Activated naive CD4-positive, alpha-beta T cell treated with anti-CD3 and anti-CD28 coated beads, Interleukin-2, amount 50 U/mL, for 16 hours (primary cell): ENCODE measurements at places on chromosomes 13 and 19.

DNA sequence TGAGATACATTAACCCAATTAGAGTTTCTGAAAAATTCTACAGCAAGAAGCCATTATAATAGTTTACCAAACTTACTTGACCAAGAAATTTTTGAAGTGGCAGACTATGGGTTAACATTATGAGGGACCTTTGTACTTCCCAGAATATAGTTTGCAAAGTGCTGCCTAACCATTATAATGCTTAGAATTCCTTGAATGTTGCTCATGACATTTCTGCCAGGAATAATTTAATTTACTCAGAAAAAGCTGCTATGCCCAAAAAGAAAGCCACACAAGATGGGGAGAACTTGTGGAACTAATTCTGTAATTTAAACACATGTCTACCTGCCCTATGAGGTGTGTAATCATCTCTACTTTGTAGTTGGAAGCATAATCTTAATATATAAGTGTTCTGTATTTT is 58.1 kb upstream of the MYCBP2 start:
- DNase-seq = no peak

DNA sequence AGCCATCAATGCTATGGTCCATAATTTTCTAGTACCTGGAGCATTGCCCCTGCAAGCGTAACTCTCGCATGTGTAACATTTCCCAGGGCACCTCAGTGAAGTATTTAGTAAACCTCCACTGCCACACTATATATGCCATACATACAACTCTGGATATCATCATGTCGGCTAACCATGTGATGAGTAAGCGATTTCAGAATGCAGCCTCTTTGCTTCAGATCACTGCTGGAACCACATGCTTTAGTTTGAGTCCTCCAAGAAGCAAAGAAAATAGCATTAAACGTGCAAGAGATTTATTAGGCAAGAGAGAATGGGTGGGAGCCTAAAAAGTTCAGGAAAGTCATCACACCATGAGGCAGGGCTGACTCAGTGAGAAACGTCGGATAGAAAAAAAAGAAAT is 635.6 kb upstream of the SLITRK5 start:
- no peak for DNase-seq

- DNase-seq = no peak
Measured at GRCh38 chr13:78576261-78576660, 27.1 kb downstream of the POU4F1 start.

DNA sequence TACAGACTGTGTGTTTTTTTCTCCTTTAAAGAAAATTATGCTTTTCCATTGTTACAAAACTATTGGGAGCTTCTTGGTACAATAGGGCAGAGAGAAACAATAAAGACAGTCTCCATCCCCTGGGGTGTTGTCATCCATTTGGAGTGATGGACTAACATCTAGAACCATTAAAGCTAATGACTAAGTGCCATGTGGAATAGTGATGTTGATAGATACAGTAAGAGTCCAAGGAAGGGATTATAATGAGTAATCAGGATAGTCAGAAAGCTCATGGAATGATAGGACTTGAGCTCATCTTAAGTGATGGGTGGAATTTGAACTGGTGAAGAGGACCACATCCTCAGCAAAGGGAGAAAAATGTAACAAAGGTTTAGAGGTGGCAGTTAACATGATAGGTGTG is 24.1 kb upstream of the FRY start:
- no peak for DNase-seq

GRCh38 chr19:31354316-31354715 is 5.1 kb upstream of the TSHZ3 start:
- DNase-seq = no peak

- DNase-seq = no peak
Measured at GRCh38 chr13:66171920-66172319, 1058.2 kb downstream of the PCDH9 start.

- no peak for DNase-seq
Measured at GRCh38 chr19:37329686-37330085, 41.2 kb upstream of the ZNF527 start.

DNA sequence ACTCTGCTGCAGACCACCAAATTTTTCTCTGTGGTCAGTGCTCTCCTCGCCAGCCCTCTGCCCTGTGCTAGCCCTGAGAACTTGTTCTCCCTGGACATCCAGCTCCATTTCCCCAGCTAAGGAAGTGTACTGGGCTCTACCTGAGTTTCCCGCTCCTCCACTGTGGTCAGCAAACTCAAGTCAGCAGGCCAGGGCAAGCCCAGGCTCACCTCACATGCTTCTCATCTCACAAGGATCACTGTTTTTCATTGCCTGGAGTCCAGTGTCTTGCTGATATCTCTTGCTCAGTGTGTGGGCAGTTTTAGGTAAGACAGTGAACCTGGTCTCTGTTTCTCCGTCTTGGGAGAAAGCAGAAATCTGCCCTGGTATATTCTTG is 201.4 kb downstream of the FOXO1 start:
- no peak for DNase-seq

DNA sequence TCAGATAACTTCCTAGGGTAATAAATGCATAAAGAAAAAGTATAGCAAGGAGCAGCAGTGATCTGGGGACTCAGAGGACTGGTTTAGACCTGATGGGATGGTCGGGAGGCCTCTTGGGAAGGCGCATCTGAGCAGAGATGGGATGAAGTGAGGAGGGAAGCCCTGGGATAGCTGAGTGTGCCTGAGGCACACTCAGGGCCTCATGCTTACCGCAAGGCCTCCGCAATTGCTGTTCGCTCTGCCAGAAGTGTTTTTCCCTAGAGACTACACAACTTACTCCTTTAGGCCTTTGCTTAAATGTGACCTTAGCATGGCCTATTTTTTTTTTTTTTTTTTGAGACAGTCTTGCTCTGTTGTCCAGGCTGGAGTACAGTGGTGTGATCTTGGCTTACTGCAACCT is 4.1 kb upstream of the DLL3 start:
- no peak for DNase-seq

DNA sequence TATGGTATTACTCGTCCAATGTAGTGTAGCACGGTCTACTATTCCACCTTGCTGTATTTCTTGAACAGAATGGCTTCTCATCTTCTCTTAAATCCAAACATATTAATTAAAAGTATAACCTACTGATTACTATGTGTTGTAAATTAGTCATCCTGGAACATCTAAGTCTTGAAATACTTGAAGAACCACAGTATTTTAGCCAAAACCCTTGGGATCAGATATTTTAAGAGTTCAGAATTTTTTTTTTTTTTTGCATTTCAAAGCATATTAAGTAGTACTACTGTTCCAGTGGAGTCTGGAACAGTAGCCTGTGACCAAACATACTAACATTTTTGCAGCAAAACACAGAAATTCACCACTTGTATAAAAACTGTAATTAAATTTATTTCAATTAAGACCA is 30.1 kb downstream of the ZC3H13 start:
- DNase-seq = no peak

GRCh38 chr19:18903156-18904037 is 7.4 kb upstream of the CERS1 start:
- no peak for DNase-seq

GRCh38 chr13:33445024-33445423 is 159.5 kb upstream of the STARD13 start:
- DNase-seq = no peak

DNA sequence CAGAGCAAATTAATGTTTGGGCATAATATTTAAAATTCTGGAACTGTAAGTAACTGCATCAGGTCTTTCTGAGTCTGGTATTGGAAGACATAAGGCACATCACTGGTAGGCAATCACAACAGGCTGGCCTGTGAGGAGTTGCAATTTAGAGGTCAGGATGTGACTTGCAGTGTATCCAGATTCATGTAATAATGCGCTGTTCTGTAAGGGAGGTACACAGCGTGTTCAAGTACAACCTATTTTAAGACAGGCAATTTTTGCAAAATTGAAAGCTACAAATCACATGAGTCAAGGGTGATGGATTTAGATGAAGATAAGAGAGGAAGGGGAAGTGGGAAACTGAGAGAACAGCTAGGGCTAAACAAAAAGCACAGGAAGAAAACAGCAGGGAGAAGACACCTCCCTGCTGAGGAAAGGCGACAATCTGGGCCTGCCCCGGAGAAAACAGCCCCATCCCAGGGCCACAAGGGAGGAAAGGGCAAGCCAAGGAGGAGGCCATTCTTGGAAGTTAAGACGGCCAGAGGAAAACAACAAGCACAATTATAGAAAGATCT is 138.1 kb downstream of the LACC1 start:
- DNase-seq = no peak

- DNase-seq = no peak
Measured at GRCh38 chr13:97212004-97212403, 10.1 kb upstream of the MBNL2 start.

GRCh38 chr19:11435833-11436313 is 438 bp downstream of the PRKCSH start:
- no peak for DNase-seq

GRCh38 chr19:5075597-5075996 is 106.7 kb downstream of the KDM4B start:
- no peak for DNase-seq

DNA sequence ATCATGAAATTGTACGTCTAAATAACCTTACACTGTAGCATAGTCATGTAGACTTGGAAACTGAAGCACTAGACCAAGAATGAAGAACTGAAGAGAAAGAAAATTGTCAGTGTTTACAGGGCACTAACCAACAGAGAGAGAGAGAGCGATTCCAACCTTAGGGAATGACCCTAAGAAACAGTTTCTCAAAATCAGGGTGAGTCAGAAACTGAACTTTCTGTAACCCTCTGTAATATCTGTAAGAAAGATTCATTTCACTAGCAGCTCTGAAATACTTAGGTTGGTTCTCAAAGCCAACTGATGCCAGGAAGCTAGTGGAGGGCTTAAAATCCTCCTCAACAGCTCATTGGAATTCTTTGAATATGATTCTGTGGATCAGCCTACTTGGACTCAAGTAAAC is 936.9 kb downstream of the EFNB2 start:
- no peak for DNase-seq

GRCh38 chr13:100051070-100051469 is 37.8 kb upstream of the PCCA start:
- no peak for DNase-seq

GRCh38 chr19:1862424-1863327 is 703 bp downstream of the KLF16 start:
- DNase-seq = peak; percentile 68

- no peak for DNase-seq
Measured at GRCh38 chr19:8494158-8494557, 8.3 kb downstream of the PRAM1 start.

- no peak for DNase-seq
Measured at GRCh38 chr13:106918557-106918860, 350.6 kb upstream of the ARGLU1 start.

GRCh38 chr13:34346626-34347025 is 528.7 kb downstream of the RFC3 start:
- DNase-seq = no peak

DNA sequence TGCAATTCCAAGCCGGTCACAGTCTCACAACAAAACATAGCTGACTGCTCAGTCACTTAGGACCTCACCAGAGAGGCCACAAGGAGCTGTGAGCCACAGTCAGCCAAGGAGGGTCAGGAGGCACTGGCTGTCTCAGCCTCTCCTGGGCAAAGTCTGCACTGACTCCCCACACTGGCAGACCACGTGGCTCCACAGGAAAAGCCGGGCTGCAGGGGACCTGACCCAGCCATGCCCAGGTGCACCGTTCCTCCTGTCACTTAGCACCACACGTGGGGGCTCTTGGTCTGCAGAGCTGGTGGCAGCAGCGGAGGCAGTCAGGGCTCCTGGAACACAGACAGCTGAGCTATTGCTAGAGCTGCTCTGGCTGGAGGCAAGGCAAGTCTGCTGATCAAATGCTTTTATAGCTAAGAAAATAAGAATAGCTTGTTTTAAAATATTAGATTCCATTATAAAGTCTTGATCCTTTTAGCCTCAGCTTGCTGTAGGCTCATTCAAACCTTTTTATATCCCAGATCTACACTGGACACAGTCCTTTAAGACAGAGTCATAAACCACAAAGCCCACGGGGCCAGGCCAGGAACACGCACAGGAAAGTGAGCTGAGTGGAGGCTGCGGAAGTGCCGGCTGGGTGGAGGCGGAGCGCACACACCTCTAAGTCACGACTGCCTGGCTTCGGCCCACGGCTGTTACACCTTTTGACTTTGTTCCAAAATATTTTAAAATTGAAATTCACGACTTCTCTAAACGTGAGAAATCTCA is 744.1 kb downstream of the UQCRFS1 start:
- DNase-seq = peak; percentile 20

DNA sequence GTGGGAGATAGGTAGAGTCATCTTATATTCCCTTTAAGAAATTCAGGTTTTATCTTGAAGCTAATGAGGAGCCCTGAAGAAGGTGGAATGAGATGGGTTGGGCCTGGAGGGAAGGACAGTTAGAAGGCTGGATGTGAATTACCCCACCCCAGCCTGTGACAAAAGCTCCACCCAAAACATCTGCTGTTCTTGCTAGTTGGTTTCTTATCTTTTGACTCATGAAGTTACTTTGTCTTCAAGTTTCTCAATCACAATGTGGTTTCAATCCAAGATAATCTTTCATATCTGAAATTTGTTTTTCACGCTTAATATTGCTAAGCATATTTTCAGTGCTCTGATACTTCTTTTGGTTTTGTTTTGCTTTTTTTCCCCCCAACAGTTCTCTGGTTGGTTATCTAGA is 38.3 kb upstream of the HMGB1 start:
- no peak for DNase-seq

GRCh38 chr19:58578012-58578925 is 5.1 kb upstream of the MZF1 start:
- no peak for DNase-seq

DNA sequence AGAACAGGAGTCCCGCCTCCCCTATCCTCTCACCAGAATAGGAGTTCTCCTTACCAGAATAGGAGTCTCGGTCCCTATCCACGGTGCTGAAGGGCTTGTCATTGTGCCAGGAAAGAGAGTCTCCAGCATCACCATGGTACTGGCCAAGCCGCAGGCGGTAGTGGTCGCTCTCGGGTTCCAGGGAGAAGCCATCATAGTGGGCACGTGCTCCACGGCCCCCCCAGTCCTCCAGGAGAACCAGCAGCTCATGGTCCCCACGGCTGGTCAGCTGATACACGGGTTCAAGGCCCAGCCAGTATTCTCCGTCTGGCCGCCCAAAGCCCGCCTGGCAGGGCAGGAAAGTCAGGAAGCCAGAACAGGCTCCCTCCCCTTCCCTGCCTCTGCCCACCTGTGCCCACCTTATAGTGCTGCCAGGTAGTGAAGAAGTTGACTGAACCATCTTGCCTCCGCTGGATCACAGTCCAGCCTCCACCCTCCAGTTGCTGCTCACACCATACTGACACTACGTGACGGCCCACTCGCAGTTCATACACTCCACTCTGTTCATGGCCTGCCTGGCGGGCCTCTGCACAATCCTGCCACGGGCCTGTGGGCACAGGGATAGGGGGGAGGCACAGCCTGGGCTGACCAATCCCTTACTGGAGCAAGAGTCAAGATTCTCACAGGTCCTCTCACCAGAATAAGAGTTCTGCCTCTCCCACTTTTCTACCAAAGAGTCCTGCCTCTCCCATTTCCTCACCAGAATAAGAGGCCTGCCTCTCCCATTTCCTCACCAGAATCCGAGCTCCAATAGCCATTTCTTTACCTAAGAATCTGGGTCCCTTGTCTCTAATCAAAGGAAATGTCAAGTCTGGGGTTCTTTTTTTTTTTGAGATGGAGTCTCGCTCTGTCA is 7.4 kb downstream of the SHFL start:
- no peak for DNase-seq
